ENCODE measurements at places on chromosomes 12 and 14.

DNA sequence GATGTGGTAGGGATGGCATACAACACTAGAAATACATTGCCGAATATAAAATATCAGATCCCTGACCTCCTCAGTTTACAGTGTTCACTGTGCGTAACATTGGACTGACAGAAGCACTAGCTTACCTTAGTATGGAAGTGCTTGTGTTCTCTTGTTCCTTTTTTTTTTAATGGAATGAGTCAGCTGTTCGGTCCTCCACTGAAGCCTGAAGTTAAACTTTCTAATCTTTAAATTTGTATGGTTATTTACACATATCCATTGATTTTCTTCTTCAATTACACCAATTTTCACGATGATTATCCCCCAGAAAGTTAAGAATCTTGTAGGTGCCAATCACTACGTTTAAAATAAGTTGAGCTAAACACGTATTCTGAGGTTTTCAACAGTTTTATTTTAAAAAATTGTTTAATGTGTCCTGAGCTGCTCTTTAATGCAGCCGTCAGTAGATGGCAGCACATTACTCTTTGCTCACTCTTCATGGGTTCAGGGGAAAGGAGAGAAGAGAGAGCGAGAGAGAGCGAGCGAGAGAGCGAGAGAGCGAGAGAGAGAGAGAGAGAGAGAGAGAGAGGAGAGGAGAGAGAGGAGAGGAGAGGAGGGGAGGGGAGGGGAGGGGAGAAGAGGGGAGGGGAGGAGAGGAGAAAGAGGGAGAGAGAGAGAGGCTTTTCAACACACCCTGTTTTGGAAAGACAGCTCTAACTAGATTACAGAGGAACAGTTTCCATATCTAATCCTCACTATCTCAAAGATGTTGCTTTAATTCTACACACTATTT is 134.7 kb upstream of the SCAF11 start:
- DNase-seq: peak; percentile 11

- DNase-seq: no peak
Measured at GRCh38 chr12:130955238-130955816, 1.6 kb downstream of the ADGRD1 start.

DNA sequence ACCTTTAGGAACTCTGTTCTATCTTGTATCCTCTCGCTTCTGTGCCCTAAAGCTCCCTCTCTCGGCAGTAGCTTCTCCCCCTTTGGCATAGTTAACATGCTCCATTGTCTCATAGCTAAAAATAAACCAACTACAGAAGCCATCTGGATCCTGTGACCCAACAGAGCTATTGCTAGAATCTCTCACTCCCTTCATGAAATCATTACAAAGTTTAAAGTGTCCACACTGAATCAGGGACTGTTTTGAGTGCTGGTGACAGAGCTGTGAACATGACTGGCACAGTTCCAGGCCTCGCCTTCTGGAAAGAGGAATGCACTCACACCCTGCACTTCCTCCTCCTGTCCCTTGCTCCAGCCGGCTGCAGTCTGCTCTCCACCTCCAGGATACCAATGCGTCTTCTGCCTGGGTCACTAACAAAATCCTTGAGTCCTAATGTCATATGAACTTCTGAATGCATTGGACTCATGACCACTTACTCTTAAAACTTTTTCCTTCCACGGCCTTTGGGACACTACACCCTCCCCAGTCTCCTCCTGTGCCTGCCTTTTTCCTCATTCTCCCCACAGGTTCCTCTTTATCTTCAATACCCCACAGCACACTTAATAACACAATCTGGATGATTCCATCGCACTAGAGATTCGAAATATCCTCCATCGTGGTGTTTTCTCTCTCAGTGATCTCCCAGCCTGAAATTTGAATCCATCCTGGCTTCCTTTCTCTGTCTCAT is 13.2 kb downstream of the PLBD1 start:
- no peak for DNase-seq

- DNase-seq: no peak
Measured at GRCh38 chr12:30286345-30286926, 409.2 kb downstream of the IPO8 start.

DNA sequence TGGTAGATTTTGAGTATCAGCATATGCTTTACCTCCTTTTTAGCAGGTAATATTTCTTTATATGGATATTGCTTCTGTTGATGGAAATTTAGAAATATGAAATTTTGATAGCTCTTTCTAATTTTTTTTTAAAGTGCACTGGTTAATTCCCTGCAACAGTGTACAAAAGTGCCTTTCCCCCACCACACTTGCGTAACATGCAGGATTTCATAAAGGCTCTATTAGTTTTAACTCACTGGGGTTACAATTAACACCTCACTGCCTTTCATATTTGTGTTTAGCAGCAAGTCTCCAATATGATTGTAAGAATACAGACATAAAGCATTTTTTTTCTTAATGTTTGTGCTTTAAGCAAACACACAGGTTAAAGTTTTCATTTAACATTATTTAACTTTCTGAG is 25.6 kb downstream of the MNAT1 start:
- DNase-seq: no peak

GRCh38 chr12:53956251-53956887 is 1.7 kb downstream of the HOXC12 start:
- no peak for DNase-seq

DNA sequence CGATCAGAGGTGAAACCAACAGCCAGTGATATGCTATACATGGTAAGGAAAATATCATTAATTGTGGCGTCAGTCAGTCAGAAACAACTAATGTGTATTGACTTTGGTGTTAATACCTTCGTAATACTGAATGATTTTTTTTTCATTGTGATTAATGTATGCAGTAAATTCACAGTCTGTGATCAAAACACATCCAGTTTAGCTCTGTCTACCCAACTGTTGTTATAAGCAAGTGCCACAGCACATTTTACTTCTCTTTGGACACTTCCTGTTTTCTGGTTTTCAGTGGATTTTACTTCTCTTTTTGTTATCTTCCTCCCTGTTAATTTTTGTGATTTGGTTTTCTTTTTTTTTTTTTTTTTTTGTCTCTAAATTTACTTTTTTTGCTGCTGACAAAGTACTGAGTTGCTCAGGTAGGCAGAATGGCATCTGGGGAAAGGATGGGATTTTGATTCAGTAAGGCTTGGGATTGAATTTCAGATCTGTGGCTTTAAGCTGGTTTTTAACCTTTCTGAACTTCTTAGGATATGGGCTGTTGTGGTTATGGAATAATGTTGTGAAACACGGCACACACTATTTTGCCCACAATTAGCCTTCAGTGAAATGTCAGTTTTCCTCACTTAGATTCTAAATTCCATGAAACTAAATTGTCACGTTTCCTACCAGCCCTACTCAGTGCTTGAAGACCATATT is 604 bp downstream of the GLIPR1 start:
- no peak for DNase-seq

DNA sequence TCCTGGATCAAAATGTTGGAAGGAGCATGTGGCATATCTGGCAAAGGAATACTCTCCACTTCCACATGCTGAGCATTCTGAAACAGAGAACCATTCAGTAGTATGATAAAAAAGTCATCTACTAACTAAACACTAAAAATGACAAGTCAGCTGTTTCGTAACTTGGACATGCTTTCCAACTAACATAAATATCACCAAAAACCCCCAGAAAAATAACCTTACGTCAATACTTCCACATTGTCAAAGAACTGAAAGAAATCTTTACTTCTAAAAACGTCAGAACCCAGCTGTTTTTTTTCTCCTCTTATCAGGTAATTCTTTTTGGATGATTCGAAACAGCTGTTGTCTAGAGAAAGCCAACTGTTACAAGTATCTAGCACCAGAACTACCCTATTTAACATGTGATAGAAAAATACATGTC is 8.2 kb downstream of the WBP11 start:
- DNase-seq: no peak

DNA sequence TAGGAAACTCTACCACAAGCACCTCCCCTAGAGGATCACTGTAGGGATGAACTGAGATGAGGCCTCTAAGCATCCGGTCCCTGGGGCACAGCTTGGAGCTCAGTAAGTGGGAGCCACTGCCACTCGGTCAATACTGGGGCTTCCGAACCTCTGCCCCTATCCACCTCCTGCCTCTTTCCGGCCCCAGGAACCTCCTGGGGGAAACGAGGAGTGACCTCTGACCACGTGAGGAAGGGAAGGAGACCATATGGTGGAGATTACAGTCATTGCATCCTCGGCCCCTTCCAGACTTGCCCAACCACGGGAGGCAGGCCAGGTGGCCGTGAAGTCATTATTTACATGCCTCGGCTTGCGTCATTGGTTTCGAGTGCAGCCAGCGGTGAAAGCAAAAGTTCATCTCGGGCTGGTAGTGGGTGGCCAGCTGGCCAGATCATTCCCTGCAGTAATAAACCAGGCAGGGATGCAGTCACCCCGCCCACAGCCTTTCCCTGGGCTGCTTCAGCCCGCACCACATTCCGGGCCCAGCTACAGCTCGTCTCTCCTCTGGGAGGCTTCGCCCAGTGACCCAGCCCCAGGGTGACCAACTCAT is 65.4 kb downstream of the C14orf132 start:
- DNase-seq: no peak

- no peak for DNase-seq
Measured at GRCh38 chr12:131211340-131211938, 257.7 kb downstream of the ADGRD1 start.

- DNase-seq: no peak
Measured at GRCh38 chr14:97177635-97178034, 380.5 kb downstream of the VRK1 start.

DNA sequence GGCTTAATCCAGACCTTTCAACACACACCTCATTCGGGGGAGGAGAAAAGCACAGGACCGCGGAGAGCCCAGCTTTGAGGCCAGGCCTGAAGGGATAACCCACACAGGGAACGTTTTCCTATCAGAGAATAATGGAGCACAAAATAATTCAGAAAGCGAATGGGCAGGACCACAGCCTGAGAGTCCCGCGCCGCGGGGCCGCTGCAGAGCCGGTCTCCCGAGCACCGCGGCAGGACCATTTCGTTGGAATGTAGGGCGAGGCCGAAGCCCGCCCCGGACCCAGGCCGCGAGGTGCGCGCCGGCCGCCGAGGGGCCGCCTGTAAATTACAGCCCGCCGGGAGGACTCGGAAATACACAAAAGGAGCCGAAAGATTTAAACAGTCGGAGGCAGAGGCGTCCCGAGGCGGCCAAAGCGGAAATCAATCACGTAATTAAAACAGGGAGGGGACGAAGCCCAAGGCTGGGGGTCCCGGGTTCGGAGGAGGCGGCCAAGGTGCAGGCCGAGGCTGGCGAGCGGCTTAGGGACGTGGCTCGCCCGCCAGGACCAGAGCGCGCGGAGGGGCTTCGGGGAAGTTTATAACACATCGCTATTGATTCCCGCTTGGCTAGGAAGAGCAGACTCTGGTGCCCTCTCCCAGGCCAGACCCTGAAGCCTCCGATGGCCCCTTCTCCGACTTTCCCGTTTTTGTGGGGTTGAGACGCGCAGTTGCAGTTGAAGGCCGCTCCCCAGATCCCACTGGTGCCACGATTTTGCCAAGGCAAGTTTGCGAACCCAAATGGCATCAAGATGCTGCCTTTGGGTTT is 6.3 kb upstream of the HOXC4 start:
- DNase-seq: no peak

- no peak for DNase-seq
Measured at GRCh38 chr14:66496911-66497310, 10.7 kb downstream of the CCDC196 start.

DNA sequence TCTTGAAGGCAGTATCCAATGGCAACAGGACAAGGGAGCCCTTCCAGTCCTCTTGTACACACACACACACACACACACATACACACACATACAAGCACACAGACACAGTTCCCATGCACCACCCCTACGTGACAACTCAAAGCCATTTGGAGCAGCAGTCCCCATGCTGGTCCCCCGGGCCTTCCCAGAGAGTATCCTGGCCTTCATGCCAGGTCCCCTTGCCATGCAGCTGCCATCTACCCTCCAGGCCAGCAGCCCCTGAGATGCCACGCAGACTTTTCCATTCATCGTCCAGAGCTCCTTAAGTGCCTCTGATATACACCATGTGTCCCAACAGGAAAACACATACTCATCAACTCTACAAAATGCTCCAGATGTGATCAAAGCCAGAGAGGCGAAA is 159.5 kb downstream of the ANO2 start:
- DNase-seq: no peak

- no peak for DNase-seq
Measured at GRCh38 chr12:21757735-21758134, 16.8 kb downstream of the KCNJ8 start.

- no peak for DNase-seq
Measured at GRCh38 chr12:47549258-47549657, 156.6 kb downstream of the RPAP3 start.

DNA sequence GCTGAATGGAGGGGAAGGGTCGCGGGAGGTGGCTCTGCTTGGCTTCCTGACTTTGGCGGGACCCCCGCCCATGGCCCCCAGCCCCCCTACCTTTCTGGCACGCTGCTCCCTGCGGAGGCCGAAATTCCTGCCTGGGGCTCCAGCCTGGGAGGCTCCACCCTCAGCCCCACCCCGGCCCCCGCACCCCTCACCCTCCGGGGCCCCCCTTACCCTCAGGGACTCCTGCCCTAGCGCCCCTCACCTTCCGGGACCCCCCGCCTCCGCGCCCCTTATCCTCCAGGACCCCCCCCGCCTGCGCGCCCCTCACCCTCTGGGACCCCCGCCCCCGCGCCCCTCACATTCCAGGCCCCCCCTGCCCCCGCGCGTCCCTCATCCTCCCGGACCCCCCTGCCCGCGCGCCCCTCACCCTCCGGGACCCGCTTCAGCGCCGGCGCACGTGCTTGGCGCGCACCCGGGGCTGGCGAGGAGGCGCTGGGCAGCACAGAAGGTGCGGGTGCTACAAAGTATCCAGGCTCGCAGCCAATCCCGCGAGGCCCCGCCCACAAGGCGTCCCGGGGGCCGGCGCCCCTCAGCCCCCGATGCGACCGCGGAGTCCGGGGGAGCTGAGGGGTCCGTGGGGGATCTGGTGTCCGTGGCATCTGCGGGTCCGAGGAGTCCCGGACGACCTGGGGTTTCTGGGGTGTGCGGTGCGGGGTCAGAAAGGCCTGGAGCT is at the start of gene ANHX:
Gene ANHX (minus strand): TSS at position 477 of the 712 bp plus-strand sequence. CDS start 1,521 bp downstream, outside the sequence.
- DNase-seq: no peak

GRCh38 chr12:25266497-25266896 is 15.8 kb upstream of the KRAS start:
- DNase-seq: no peak

DNA sequence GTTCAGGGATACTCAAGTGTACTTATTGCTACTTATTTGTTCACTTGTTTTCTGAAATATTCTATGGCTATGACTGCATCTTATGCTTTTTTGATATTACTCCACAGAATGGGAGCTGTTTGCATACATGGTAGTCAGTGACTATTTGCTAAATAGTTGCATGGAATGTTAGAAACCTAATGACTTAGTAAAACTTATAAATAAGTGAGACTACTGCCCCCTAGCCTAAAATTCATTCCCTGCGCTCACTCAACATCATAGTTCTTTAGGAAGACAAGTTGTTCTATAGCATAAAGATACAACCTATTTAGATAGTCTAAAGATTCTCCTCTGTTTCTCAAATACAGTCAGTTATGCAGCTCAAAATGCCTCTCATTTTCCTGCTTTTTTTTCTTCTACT is 305.5 kb downstream of the CEP128 start:
- no peak for DNase-seq

- DNase-seq: no peak
Measured at GRCh38 chr14:95282354-95282985, 37.2 kb downstream of the CLMN start.

- DNase-seq: no peak
Measured at GRCh38 chr12:76644950-76645349, 85.4 kb upstream of the OSBPL8 start.
